Colonic mucosa (tissue), 4 donors: ENCODE measurements at places on chromosomes 6 and 20. TPM values are rescaled to one million over a fixed set of nuclear protein-coding genes. Genes with fewer than 3 reads are reported as not detected.

- peak; percentile 42 for DNase-seq
Observed at GRCh38 chr6:160534050-160534696, 129.9 kb downstream of the LPA start.

GRCh38 chr6:144749263-144749662, 464.1 kb downstream of the UTRN start:
- no peak for DNase-seq

DNA sequence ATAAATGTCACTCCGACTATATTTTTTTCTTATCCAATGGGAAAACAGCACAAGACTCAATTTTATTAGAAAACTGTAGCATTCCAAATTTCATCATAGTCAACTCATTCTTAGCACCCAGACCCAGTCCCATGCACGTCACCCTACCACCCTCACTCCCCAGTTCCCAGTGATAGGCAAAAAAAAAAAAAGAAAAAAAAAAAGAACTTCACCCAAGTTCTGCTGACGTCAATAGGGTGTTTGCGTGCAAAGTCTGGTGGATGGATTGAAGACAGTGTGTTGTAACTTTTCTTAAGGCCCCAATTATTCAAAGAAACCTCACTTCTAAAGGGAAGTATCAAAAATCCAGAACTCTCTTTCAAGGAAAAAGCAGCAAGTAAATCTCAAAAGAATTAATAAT, 213.9 kb upstream of the PRDM1 start:
- DNase-seq = no peak

CRISP2 gene
- total RNA-seq = not detected

- no peak for DNase-seq
Observed at GRCh38 chr6:100504786-100505737, 40.3 kb upstream of the SIM1 start.

GRCh38 chr6:47292944-47293343, 16.8 kb downstream of the TNFRSF21 start:
- no peak for DNase-seq
